ENCODE measurements at places on chromosomes 5 and 9.

DNA sequence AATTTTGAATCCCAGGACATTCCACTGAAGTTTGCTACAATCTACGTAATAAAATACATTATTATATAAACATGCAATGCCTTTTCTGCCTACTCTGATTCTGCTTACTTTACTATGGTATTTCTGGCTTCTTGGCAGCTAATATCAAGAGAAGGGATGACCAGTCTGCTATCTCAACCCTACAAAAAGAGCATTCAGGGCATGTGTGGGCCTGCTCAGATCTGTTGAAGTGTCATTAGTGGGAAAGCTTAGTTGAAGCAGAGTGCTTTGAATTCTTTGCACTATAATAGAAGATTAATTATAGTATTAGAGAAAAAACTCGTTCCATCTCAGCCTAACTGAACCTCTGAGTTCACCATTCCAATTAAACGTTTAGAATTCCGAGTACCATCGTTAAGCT, 339.5 kb upstream of the ISL1 start:
- no peak for DNase-seq

DNA sequence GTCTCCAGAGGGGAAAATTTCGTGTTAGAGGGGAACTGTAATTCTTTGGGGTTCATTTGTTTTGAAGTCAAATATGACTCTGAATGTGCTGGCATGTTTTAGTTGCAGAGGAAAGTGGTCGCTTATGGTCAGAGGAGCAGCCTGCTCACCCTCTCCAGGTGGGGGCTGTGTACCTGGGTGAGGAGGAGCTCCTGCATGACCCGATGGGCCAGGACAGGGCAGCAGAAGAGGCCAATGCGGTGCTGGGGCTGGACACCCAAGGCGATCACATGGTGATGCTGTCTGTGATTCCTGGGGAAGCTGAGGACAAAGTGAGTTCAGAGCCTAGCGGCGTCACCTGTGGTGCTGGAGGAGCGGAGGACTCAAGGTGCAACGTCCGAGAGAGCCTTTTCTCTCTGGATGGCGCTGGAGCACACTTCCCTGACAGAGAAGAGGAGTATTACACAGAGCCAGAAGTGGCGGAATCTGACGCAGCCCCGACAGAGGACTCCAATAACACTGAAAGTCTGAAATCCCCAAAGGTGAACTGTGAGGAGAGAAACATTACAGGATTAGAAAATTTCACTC, 13.5 kb downstream of the TXNDC15 start:
- DNase-seq: no peak

DNA sequence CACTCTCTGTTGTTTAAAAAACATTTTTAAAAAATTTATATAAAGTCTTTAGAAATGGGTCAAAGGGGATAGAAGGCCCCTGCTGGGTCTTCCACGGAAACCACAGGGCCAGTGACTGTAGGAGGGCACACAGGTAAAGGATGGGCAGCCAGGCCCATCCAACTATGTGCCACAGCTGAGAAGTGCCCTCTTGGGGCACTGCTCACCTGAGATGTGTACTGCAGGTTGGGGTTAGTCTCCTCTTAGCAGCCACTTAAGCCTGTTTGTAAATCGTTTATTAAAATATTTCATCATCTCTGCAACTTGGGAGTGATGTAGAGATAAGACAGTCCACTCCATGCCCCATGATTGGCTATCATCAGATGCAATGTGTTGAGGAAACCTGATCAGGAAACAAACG, 222.4 kb downstream of the DIRAS2 start:
- DNase-seq: no peak

- no peak for DNase-seq
These were observed 310.2 kb downstream of the PDE4D start for GRCh38 chr5:59583151-59583809.

DNA sequence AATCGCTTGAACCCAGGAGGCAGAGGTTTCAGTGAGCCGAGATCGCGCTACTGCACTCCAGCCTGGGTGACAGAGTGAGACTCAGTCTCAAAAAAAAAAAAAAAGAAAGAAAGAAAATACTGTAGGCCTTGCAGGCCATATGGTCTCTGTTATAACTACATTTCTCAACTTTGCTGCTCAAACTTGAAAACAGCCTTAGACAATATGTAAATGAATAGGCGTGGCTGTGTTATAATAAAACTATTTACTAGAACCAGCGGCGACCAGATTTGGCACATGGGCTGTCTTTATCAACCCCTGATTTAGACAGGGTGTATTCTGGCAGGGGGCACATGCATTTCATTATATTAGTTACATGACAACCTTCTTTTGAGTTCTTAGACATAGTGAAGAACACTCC, 130.0 kb downstream of the C9orf152 start:
- DNase-seq: peak; percentile 7

GRCh38 chr5:95959051-95959887, 2.4 kb downstream of the ELL2 start:
- no peak for DNase-seq

DNA sequence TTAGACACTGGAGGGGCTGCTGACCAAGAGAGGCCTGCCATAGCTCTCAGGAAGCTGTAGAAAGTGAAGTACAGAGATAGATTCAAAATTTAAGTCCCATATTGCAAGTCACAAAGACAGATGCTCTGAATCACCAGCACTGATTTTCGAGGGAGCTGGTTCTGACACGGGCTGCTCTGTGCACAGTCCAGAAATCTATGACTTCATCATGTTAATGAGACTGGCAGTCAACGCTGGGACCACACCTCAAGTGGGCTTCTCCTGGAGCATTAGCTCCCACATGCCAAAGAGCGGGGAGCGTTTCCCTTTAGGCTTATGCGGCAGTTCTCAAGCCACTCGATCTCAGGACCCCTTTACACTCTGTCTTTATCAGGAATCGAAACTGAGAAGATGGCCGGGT, 34.2 kb upstream of the FAT2 start:
- no peak for DNase-seq

GRCh38 chr9:127788337-127789011, 2.6 kb downstream of the CDK9 start:
- no peak for DNase-seq

GRCh38 chr9:87498046-87498810, 561 bp downstream of the DAPK1 start:
- DNase-seq: peak; percentile 56

DNA sequence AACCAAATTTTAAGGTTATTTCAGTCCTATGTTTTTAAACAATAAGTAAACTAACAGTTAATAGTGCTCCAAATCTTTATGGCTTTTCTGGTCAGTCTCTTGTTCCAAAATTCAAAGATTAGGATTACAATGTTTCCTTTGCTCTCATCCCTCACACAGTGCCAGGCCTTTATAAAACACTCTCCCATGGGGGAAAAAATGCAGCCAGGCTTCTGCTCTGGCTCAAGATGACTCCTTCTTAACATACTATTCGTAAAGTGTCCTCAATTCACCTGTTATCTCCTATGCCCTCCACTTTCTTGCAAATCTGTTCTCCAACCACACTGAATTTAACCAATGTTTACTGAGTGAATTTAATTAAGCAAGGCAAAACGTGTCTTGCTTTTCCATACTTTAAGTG, 1.4 kb downstream of the CEP120 start:
- no peak for DNase-seq

DNA sequence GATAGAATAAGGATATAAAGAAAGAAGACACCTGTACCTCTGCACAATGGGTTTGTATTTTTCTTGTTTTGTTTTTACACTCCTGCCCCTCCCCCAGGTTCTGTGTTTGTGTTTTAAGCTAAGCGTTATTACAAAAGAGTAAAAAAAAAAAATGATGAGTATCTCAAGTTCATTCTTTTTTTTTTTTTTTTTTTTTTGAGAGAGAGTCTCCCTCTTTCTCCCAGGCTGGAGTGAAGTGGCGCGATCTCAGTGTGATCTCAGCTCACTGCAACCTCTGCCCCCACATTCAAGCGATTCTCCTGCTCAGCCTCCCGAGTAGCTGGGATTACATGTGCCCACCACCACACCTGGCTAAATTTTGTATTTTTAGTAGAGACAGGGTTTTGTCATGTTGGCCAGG, 29.4 kb upstream of the RAI14 start:
- no peak for DNase-seq

DNA sequence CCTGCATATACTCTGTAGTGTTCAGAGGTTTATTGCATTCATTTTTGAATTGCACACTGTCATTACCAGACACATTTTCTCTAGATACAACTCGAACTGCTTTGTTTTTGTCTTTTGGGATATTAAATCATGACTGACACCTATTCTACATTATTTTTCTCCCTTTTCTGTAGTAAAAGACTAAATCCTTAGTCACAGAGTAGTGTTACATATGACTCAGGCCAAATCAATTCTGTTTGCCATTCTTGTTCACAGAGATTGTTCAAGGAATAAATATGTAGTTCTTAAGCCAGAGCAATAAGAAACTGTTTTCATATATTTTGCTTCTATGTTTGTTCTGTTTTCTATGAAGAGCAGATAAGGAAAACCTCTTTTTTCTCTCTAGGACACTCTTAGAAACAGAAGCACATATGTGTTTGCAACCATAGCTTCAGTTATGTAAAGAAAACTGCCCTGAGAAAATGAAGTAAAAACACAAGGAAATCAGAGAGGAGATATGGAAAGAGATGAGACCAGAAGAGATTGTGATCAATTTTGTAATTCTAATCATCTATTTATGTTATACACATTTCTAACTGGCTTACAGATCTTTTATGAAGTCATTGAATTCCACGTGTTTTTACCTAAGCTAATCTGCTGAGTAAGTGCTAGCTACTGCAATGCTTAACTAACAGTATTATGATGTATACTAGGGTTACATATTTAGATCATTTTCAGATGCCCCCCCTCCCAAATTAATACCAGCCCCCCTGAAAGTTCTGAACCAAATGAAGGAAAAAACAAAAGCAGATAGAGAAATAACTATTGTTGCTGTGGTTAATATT, 1995.6 kb upstream of the CDH6 start:
- no peak for DNase-seq

DNA sequence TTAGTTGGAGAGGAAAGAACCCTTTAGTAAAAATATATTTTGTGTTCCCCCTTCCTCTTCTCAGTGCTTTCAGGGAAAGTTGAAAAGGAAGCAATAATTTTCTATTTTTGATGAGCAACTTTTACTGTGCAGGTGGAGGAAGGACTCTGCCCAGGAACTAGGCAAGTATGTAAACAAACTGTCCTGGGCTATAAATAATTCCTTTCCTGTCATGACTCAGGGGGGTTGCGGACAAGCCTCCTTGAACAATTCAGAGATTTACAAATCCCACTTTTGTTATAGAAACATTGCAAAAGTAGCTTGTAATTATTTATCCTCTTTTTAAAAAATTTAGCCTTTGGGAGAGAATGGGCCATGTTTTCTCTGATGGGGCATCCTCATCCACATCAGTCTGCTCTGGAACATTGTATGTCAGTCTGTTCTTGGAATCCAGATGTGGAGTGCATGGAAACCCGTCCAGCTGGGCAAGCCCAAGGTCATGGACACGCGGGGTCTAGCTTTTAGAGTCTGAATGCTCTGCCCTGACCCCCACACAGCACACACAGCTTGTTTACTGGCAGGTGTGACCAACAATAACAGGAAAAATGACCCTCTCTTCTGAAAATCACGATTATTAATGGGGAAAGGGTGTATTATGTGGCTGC, 127.6 kb downstream of the GADD45G start:
- DNase-seq: no peak

DNA sequence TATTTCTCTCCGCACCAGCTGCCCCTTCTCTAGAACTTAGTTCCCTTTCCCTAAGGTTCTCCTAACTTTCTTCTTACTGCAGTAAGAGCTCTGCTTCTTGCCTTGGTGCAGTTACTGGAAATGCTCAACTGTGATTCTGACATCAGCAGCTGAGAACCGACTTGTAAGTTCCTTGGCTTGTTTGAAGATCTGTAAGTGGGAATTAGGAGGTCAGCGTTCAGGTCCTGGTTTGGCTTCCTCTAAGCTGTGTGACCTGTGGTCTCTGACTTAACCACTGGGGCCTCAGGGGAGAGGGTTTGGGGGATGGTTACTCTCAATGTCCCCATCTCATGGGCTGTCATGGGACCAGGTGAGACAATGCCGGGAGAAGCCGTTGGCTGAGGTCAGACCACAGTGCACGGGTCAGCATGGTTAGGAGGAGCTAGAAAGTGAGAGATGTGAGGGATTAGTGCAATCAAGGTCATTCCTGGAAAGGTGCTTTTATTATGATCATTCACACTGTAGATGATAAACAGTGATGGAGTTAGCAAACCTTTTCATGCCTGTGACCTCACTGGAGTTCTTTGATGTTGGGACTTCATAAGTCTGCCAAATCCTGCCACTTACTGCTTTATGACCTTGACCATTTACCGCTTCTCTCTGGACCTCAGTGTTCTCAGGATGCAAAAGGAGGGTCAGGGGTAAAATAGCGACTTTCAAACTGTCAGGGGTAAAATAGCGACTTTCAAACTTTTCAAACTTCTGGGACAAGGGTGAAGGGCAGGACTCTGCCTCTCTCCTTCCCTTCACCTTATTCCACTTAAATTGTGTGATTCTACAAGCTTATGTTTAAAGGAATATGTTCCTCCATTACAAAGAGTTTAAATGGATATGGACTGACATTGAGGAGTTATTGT, 7.3 kb downstream of the PAPPA start:
- no peak for DNase-seq

- peak; percentile 50 for DNase-seq
These were observed 42.3 kb upstream of the MUSK start for GRCh38 chr9:110626101-110626829.

DNA sequence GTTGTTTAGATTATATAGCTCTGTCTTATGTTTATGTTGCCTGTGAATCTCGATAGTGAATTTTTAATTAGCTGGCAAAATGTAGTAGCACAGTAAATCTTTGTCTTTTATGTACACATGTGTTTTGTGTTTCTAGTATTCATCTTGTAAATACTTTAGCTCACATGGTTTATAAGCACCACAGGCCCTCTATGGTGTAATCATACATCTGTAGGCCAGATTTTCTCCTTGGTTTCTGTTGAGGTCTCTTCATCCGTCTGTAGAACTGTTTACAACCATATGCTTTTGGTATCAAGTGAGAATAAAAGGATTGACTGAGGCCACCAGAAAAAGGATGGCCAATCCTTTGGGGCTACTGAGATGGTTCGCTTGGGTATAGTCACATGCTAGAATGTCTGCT, 45.0 kb downstream of the PRR16 start:
- DNase-seq: peak; percentile 35

GRCh38 chr9:98117984-98118639, 910 bp downstream of the TRIM14 start:
- peak; percentile 37 for DNase-seq

GRCh38 chr9:124695280-124695890, 75.7 kb downstream of the NR6A1 start:
- peak; percentile 6 for DNase-seq

Data from AG08395 (cell line).